Activated T-helper 2 cell treated with anti-CD3 and anti-CD28 coated beads, Interferon-gamma antibody, Interleukin-2, Interleukin-4, amounts not matched to agents 10 μg/mL and 5 μg/mL and 100 μg/mL, durations not matched to agents 14 hours and 24 hours and 36 hours (primary cell): ENCODE measurements at places on chromosomes 12 and 14.

- no peaks in the 10 kb centered on the region for H3K27me3 ChIP-seq
- no peaks in the 10 kb centered on the region for H3K36me3 ChIP-seq
- no peak overlapping the region for H3K27ac ChIP-seq
- no peak overlapping the region for H3K4me3 ChIP-seq
- no peaks in the 10 kb centered on the region for H3K4me1 ChIP-seq
These were observed 368.0 kb upstream of the ATXN7L3B start for GRCh38 chr12:74169607-74170006.

DNA sequence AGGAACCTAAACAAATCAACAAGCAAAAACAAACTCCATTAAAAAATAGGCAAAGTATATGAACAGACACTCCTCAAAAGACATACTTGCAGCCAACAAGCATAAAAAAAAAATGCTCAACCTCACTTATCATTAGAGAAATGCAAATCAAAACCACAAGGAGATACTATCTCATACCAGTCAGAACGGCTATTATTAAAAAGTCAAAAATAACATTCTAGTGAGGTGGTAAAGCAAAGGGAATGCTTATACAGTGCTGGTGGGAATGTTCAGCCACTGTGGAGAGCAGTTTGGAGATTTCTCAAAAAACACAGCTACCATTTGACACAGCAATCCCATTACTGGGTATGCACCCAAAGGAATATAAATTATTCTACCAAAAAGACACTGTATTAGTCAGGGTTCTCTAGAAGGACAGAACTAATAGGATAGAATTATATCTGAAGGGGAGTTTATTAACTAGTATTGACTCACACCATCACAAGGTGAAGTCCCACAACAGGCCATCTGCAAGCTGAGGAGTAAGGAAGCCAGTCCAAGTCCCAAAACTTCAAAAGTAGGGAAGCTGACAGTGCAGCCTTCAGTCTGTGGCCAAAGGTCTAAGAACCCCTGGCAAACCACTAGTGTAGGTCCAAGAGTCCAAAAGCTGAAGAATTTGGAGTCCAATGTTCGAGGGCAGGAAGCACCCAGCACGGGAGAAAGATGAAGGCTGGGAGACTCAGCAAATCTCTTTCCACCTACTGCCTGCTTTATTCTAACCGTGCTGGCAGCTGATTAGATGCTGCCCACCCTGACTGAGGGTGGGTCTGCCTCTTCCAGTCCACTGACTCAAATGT lies 101.6 kb upstream of the KRAS start:
- no peak overlapping the region for H3K27ac ChIP-seq
- DNase-seq: no peak
- H3K36me3 ChIP-seq: no peaks in the 10 kb centered on the region
- peaks cover 25% of the 10 kb centered on the region for H3K4me1 ChIP-seq
- H3K4me3 ChIP-seq: no peak overlapping the region
- peaks cover 19% of the 10 kb centered on the region for H3K27me3 ChIP-seq

DNA sequence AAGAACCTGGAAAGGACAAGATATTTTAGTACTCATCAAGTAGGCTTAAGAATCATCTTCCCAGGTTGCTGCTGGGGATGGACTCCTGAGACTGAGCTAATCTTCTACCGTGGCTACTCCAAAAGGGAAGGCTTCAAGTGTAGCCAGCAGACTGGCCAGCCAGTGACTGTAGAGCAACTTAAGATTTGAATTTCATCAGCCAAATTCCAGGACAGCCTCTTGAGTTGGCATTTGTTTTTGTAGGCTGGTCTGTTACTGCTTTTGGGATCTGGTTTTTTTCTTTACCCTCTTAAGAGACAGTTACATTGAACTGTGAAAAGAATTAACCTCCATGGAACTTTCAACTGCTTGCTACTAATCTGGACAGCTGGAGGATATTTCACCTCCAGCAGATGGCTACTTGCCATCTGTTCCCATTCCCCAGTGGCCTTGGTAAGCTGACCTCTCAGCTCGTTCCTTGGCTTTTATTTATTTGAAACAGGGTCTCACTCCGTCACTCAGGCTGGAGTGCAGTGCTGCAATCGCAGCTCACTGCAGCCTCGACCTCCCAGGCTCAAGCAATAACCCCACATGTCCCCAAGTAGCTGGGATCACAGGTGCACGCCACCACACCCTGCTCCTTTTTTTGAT lies 20.7 kb downstream of the VTI1B start:
- peaks cover 7% of the 10 kb centered on the region for H3K4me1 ChIP-seq
- DNase-seq: no peak
- no peaks in the 10 kb centered on the region for H3K27me3 ChIP-seq
- H3K36me3 ChIP-seq: peaks cover 60% of the 10 kb centered on the region

DNA sequence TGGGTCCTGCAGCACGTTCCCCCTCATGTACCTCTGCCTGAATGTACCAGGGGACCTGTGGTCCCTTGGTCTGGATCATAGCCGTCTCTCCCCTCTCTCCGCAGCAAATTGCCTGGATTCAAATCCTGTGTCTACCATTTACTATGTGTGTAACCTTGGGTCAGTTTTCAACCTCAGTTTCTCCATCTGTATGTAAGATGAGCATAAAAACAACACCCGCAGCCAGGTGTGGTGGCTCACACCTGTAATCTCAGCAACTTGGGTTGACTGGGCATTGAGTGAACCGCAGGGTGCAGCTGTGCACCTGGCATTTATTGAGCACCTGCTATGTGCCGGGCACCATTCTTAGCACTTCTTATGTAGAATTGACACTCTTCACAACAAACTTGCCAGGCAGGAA lies 14.1 kb downstream of the CYP46A1 start:
- H3K4me3 ChIP-seq: no peak overlapping the region
- peaks cover 23% of the 10 kb centered on the region for H3K27me3 ChIP-seq
- H3K36me3 ChIP-seq: no peaks in the 10 kb centered on the region
- peaks cover 4% of the 10 kb centered on the region for H3K4me1 ChIP-seq

GRCh38 chr14:90758959-90759358 lies 57.3 kb downstream of the TTC7B start:
- peaks cover 21% of the 10 kb centered on the region for H3K27me3 ChIP-seq
- no peak for DNase-seq
- H3K4me1 ChIP-seq: peaks cover 18% of the 10 kb centered on the region
- H3K4me3 ChIP-seq: peak overlapping the region; percentile 70
- H3K36me3 ChIP-seq: no peaks in the 10 kb centered on the region
- peak overlapping the region; percentile 68 for H3K27ac ChIP-seq

- peaks cover 6% of the 10 kb centered on the region for H3K4me1 ChIP-seq
- H3K36me3 ChIP-seq: no peaks in the 10 kb centered on the region
- H3K4me3 ChIP-seq: no peak overlapping the region
- no peak overlapping the region for H3K27ac ChIP-seq
These were observed 61.0 kb downstream of the LRRC74A start for GRCh38 chr14:76887191-76887590.

- peak overlapping the region; percentile 15 for H3K4me3 ChIP-seq
- H3K4me1 ChIP-seq: peaks cover 71% of the 10 kb centered on the region
- no peaks in the 10 kb centered on the region for H3K27me3 ChIP-seq
- peak overlapping the region; percentile 90 for H3K27ac ChIP-seq
These were observed 313.3 kb downstream of the DUSP6 start for GRCh38 chr12:89038831-89039512.

- no peak overlapping the region for H3K27ac ChIP-seq
- no peak for DNase-seq
- H3K27me3 ChIP-seq: no peaks in the 10 kb centered on the region
- H3K4me3 ChIP-seq: no peak overlapping the region
- peaks cover 28% of the 10 kb centered on the region for H3K4me1 ChIP-seq
- H3K36me3 ChIP-seq: peaks cover 32% of the 10 kb centered on the region
These were observed 55.6 kb downstream of the SYNE3 start for GRCh38 chr14:95460647-95461478.

DNA sequence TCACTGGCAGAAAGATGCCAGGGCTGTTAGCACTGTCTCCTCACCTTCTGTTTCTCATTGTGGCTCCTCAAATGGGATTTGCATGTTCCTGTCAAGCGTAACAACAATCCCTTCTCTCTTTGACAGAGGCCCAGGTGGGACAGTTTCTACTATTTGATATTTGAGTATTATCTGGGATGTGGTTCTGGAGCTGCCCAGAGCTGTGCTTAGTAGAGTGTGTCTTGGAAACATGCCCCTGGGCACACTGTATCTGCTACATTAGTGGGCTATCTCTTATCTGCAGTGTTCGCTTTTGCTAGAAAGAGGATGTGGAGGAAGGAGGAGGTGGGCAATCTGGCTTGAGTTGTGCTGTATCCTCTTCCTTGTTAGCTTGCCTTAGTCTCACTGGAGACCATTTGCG lies 3.8 kb upstream of the ACADS start:
- peaks cover 56% of the 10 kb centered on the region for H3K36me3 ChIP-seq
- no peak for DNase-seq
- no peak overlapping the region for H3K27ac ChIP-seq
- H3K4me3 ChIP-seq: no peak overlapping the region

- H3K36me3 ChIP-seq: peaks cover 43% of the 10 kb centered on the region
- DNase-seq: no peak
- peaks cover 81% of the 10 kb centered on the region for H3K4me1 ChIP-seq
- H3K27me3 ChIP-seq: no peaks in the 10 kb centered on the region
These were observed 29.3 kb downstream of the PRKCH start for GRCh38 chr14:61350427-61351270.

DNA sequence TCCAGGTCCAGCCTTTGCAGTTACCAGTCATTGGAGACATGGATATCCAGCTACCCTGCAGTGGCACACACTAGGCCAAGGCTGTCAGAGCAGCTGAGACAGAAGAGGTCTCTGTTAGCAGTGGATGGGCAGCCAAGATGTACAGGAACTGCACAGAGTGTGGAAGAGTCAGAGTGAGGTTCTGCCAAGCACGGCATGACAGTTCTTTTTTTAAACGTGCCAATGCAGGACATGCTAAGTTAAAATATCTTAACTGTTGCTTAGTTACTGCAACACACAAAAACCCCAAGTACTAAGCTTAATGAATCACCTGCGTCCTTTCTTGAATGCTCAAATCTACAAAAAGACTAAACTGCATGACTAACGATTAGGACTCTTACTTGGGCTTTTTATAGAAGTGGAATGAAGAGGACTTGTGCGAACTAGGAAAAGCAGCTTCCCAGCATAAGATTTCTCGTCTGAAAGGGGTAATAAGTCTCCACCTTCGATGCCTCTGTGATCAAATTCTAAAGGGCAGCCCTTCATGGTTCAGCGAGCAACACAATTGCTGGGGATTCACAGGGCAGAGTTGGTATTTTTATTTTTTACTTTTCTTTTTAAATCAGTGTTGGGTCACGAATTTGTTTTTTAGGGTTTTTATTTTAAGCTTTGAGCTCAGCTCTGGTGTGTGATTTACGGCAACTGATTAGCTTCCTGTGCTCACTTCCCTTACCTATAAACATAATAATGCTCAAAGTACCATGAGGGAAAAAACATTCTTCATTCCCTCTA lies 20.6 kb downstream of the MAPK1IP1L start:
- peaks cover 31% of the 10 kb centered on the region for H3K4me1 ChIP-seq
- no peaks in the 10 kb centered on the region for H3K27me3 ChIP-seq
- peaks cover 31% of the 10 kb centered on the region for H3K36me3 ChIP-seq
- DNase-seq: no peak

GRCh38 chr14:51750542-51750941 lies 98.8 kb downstream of the FRMD6 start:
- H3K4me3 ChIP-seq: no peak overlapping the region
- no peak overlapping the region for H3K27ac ChIP-seq
- no peaks in the 10 kb centered on the region for H3K36me3 ChIP-seq
- H3K4me1 ChIP-seq: no peaks in the 10 kb centered on the region
- no peak for DNase-seq

DNA sequence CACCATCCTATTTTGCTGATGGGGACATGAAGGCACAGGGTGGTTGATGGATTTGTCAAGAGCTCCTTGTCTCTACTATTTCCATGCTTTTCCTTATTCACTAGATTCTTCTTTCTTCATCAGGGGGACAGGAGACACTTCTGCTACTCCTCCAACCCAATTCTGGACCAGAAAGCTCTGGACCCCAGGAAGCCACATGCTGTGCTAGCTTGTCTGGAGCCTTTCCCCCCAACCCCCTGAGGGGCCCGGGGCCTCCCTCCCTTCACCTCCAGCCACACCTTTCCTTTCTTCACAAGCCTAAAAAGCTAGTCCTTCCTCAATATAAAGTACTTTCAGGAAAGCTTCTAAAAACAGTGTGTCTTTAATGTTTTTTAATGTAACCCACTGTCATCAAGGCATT lies 75.1 kb upstream of the CAPRIN2 start:
- H3K36me3 ChIP-seq: no peaks in the 10 kb centered on the region
- no peak overlapping the region for H3K27ac ChIP-seq
- H3K4me1 ChIP-seq: no peaks in the 10 kb centered on the region
- no peak overlapping the region for H3K4me3 ChIP-seq
- peaks cover 15% of the 10 kb centered on the region for H3K27me3 ChIP-seq

- H3K4me1 ChIP-seq: no peaks in the 10 kb centered on the region
- no peak overlapping the region for H3K4me3 ChIP-seq
- no peak for DNase-seq
- H3K36me3 ChIP-seq: no peaks in the 10 kb centered on the region
- no peak overlapping the region for H3K27ac ChIP-seq
These were observed 29.7 kb downstream of the A2ML1 start for GRCh38 chr12:8852119-8852518.

DNA sequence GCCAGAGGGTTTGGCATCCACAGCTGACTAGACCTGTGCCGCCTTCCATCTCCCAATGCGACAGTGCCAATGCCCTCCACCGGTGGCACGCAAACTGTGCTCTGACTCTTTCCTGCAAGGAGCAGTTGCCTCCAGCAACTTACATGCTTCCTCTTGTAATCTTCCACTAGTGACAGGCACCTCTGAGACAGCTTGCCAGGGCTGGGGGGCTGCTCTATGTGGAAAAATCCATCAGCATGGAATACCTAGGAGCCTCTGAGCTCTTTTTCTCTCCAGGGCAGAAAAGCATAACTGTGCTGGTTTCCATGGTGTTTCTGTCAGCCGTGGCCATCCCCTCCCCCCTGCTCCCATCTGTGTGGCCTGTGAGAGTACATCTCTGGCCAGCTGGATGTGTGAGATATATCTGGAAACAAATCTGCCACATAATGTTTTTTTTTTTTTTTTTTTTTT lies 110.6 kb downstream of the MYRFL start:
- no peaks in the 10 kb centered on the region for H3K4me1 ChIP-seq
- no peak overlapping the region for H3K27ac ChIP-seq
- no peaks in the 10 kb centered on the region for H3K36me3 ChIP-seq
- H3K4me3 ChIP-seq: no peak overlapping the region
- peaks cover 2% of the 10 kb centered on the region for H3K27me3 ChIP-seq

GRCh38 chr14:37114002-37114401 lies 58.4 kb downstream of the SLC25A21 start:
- no peak for DNase-seq
- H3K27me3 ChIP-seq: no peaks in the 10 kb centered on the region
- no peak overlapping the region for H3K27ac ChIP-seq
- no peaks in the 10 kb centered on the region for H3K4me1 ChIP-seq
- H3K4me3 ChIP-seq: no peak overlapping the region
